ENCODE measurements at places on chromosomes 2 and 18. TPM values are rescaled to one million over a fixed set of nuclear protein-coding genes. Genes with fewer than 3 reads are reported as not detected.

The MC5R gene
- total RNA-seq: 2.9 TPM

The PAX3 gene
- total RNA-seq: 0.71 TPM

The CD8A gene
- total RNA-seq: 0.09 TPM

The OST4 gene
- 376 TPM for total RNA-seq

The CD8B gene
- total RNA-seq: 0.31 TPM

The NAT8 gene
- not detected for total RNA-seq

The PRKAG3 gene
- total RNA-seq: 19.3 TPM

The PID1 gene
- 27.4 TPM for total RNA-seq

Data from muscle of leg (tissue), 16 donors.